GM03348 (cell line): ENCODE measurements at places on chromosomes 5 and 9.

GRCh38 chr5:67059744-67060490 is 136.7 kb downstream of the CD180 start:
- DNase-seq = peak; percentile 2

- DNase-seq = no peak
These were observed 262.7 kb upstream of the KLF9 start for GRCh38 chr9:70677055-70677735.

DNA sequence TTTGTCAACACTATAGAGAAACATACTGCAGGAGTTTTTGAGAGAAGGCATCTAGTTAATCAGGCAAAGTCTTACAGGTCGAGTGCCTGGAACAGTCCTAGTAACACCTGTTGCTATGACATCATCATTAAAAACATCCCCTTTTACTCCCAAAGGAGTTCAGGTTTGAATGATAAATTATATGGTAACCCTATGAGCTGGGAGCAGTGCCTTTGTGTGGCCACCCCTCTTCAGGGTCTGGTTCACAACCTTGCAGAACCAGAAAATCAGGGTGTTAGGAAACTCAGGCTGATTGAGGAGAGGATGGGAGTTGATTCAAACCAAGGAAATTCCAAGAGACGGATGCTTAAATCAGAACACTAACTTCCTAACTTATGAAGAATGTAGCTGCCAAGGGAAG is 179.1 kb upstream of the RASEF start:
- DNase-seq = no peak

DNA sequence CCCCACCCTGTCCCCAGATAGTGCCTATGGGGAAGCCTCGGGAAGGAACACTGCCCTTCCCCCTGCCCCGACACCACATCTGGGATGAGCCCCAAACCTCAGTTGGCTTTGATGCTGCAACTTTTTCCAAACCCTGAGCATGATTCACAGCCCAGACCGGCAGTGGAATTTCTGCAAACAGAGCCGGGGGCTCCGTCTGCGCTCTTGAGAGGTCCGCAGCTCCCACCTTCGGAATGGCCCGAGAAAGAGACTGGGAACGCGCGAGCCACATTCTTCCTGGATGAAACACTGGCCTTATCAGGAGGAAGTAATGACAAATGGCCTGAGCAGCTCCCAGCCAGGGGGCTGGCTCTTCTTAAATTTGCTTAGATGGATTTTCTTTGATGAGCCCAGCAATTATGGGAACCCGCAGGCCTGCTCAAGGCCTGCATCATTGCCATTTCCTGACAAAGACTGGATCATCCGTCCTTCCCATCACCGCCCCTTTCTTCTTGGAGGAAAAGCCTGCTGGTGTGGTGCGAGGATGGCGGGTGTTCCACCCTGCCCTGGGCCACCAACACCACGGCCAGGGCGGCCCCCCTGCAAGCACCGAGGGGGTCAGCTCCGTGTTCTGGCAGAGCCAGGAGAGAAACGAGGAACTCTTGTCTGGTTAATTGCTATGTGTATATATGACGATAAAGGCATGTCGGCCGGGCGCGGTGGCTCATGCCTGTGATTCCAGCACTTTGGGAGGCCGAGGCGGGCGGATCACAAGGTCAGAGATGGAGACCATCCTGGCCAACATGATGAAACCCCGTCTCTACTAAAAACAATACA is 38.8 kb upstream of the COL5A1 start:
- peak; percentile 93 for DNase-seq

DNA sequence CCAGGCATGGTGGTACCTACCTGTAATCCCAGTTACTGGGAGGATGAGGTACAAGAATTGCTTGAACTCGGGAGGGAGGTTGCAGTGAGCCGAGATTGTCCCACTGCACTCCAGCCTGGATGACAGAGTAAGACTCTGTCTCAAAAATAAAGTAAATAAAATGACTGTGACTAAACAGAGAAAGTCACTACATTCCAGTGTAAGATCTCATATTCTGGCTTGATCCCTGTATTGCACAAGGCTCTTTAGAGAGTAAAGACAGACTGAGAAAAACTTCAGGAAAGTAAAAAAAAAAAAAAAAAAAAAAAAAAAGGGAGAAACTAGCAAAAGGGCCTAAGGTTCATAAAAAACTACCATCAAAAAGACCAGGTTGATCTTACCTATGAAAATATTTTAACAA is 106.6 kb upstream of the PJA2 start:
- DNase-seq = peak; percentile 61

DNA sequence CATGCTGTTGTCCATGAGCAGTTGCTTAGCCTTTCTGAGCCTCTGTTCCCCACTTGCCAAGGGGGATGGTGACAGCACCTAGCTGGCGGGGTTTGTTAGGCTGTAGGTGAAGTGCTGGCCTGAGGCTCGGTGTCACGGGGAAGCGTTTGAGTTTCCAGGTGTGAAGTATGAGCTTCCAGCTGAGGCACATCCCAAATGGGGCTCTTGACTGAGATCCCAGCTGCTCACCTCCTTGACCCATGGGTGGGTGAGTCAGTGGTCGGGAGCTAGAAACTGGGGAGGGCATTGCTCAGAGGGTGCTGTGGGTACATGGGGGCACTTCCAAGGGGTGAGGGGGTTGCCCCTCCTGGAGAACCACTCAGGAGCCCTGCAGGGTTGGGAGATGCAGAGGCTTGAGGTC is 26.4 kb upstream of the RNF130 start:
- DNase-seq = no peak

DNA sequence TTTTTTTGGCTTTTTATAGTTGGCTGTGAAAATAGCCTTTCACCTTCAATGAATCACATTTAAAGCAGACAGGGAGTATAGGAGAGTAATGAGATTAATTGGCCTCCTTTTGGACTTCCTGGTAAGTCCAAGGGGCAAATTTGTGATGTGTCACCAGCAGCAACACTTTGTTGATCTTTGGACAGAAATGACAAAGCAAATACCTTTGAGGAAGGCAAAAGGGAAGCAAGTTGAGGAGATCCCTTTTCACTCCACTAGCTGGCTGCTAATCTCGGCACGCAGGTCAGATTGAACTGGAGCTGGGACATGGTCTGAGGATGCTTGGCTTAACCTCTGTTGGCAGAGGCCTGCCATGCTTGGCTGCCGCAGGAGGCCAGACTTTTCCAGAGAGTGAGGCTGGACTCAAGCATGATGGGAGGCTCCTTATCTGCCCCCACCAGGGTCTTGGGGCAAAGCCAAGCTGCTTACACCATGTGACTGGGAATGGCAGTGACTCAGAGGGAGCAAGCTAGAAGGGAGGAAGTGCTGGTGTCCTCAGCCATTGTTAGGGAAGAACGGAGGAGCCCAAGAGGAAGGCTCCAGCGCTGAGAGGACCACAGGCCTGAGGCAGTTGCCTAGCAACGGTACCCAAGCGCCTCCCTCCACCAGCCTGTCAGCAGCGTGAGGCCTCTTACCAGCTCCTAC is 174.5 kb upstream of the MAP1B start:
- peak; percentile 58 for DNase-seq

GRCh38 chr5:102649731-102650130 is 105.4 kb upstream of the PAM start:
- DNase-seq = peak; percentile 45

GRCh38 chr5:151674626-151675610 is 11.8 kb downstream of the SPARC start:
- no peak for DNase-seq

DNA sequence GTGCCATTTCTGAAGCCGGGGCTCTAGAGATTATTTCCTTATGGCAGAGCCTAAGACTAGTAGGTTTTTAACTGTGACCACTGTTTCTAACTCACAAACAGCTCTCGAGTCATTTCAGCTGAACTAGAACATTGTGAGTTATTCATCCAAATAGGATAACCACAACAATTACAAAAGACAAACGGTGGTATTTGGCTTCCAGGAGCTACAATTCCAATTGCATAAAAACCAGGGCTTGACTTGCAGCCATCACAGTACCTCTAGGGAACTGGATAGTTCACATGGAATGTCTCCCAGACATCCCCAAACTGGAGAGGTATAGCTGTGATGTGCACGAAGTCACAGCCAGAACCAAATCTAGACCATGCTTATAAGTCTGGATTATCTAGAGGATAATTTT is 224.8 kb downstream of the FAM114A2 start:
- DNase-seq = peak; percentile 70

DNA sequence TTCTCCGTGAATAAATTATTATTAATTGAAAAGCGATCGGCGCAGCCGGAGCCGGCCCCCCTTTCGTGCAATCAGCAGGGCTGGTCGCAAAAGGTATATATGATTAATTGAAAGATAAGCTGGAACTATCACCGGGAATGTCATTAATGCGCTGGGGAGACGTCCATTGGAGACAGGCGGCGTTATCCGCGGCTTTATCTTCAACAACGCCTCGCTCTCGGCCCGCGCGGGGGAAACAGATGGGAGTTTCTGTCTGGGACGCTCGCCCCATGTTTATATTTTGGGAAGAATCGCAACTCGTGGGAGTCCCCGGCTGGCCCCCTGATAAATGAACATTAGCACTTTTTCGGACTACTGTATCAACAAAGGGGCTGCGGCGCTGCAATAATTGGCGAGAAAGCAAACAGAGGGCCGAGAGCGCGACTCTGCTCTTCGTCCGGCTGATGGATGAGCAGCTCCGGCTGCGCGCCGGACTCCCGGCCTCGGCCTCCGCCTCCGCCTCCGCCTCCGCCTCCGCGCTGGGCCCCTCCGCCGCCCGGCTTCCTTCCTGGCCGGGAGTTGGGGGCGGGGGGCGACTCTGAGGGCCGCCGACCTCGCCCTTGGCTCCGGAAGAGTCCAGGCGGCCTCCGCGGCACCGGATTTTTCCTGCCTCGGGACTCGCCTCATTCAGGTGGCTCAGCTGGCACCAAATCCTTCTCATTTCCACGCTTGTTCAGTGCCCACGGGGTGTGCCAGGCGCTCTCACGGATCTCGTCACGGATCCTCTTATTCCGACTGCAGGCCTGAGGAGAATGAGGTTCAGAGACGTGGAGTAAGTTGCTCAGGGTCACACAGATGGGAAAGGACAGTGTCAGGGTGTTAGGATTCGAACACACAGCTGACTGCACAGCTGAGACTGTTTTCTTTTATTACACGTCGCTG is 3.6 kb upstream of the NKX2-5 start:
- DNase-seq = no peak

GRCh38 chr5:67792891-67793290 is 422.7 kb upstream of the PIK3R1 start:
- no peak for DNase-seq

- no peak for DNase-seq
These were observed 238.4 kb downstream of the ARRDC3 start for GRCh38 chr5:91144491-91145332.

DNA sequence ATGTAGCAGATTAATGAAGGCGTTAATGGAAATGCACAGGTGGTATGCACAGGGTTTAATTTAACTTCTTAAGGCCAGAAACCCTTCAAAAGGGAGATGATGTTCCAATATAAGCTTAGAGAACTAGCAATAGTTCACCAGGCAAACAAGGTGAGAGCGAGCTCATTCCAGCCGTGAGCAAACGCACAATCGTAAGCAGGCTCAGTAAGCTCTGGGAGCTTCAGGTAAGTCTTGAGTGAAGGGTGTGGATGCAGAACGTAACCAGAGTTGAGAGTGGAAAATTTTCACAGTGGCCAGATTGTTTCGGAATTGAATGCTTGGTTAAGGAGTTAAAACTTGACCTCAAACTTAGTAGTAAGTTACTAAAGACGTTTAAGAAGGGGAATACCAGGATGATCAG is 5.7 kb downstream of the EQTN start:
- DNase-seq = no peak

GRCh38 chr5:133230823-133231578 is 179.2 kb downstream of the HSPA4 start:
- DNase-seq = no peak

GRCh38 chr9:13160051-13160450 is 119.4 kb downstream of the MPDZ start:
- no peak for DNase-seq

GRCh38 chr5:113514289-113514635 is 768 bp downstream of the YTHDC2 start:
- DNase-seq = no peak

DNA sequence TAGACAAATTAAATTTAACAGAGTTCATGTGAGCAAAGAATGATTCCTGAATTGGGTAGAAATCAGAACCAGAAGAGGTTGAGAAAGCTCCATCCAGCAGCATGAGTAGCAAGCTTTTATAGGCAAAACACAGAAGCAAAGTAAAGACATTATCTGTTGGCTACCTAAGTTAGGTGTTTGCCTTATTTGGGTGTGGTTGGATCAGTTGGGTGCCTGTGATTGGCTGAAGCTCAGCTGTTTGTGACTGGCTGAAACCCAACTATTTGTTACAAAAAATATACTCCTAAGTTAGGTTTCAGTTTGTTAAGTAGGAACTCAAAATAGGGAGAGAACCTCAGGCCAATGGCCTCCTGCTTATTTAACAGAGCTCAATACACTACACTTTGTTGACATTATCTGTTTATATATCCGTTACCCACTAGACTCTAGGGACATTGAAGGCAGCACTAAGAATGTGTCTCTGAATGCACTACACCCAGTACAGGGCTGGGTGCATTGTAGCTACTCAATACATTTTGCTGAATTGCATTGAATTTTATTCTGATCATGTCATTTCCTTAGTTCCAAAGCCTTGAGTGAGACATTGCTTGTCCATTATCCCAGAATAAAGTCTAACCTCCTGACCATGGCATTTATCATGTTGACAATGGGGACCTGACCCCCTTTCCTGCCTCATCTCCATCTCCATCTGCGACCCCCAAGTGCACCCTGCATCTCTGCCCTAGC is 98.7 kb downstream of the CCDC192 start:
- DNase-seq = peak; percentile 55

DNA sequence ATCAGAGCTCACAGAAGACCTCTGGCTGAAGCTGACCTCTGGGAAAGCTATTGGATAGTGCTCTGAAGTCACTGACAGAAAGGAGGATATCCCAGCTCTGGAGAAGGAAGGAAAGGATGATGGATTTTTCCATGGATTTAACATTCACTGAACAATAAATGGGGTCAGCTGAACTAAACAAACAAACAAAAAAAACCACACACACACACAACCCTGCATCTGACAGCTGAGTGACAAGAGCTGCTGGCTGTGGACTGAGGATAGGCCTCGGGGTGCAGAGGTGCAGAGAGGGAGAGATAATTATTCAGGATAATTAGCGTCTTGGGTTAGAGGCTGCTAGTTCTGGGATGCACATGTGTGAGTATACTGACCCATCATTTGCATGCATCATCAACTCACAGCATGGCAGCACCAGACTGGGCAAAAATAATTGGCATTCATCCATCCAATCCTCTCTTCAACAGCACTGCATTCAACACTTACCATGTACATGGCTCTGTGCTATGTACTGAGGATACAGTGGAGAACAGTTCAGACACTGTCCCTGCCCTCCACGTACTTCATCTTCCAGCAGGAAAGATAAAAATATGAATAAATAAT is 131.4 kb upstream of the TRIM32 start:
- DNase-seq = no peak

GRCh38 chr9:99594056-99594780 is 227.5 kb upstream of the NR4A3 start:
- DNase-seq = no peak

DNA sequence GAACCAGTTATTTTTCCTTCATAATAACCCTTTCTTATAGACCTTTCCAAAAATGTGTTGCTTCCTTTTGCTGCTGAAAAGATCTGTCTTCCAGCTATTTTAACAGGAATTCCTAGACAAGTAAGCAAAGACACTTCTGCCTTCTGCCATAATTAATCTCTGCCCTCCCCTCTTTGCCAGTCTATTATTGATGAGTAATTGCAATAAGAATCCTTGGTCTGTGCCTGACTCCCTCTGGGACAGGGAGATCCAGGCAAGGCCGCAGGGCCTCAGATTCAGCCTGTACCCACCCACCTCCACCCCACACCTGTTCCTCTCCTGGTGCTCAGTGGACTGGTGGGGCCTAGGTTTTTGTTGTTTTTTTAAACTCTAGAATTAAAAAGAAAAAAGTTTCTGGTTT is 8.3 kb downstream of the FOXD1 start:
- peak; percentile 45 for DNase-seq
